ENCODE measurements at places on chromosomes 1 and 21. TPM values are rescaled to one million over a fixed set of nuclear protein-coding genes. Genes with fewer than 3 reads are reported as not detected.

The SPRR3 gene
- total RNA-seq = not detected

The URB2 gene
- total RNA-seq = 7.7 TPM

GRCh38 chr1:176174108-176174507 lies 33.0 kb downstream of the COP1 start:
- DNase-seq = peak; percentile 4

DNA sequence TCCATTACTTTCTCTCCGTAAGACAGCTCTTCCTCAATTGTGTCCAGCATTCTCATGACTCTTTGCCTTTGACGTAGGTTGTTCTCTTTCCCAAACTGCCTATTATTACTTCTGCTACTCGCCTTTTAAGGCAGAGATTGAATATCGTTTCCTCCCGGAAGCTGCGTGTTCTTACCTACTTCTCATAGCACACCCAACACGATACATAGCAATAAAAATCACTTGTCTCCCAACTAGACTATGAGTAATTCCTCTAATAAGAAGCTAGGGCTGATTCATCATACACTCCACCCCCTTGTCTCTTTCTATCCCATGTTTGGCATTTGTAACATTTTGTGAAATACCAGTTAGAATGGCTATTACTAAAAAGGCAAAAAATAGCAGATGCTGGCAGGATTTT lies 55.8 kb upstream of the SGIP1 start:
- DNase-seq = peak; percentile 95

- DNase-seq = no peak
Measured at GRCh38 chr1:190243056-190243455, 234.6 kb downstream of the BRINP3 start.

- peak; percentile 94 for DNase-seq
Measured at GRCh38 chr1:33143698-33144097, 38.1 kb downstream of the TRIM62 start.

All from osteoblast (primary cell).